ENCODE measurements at places on chromosomes 2 and 18.

DNA sequence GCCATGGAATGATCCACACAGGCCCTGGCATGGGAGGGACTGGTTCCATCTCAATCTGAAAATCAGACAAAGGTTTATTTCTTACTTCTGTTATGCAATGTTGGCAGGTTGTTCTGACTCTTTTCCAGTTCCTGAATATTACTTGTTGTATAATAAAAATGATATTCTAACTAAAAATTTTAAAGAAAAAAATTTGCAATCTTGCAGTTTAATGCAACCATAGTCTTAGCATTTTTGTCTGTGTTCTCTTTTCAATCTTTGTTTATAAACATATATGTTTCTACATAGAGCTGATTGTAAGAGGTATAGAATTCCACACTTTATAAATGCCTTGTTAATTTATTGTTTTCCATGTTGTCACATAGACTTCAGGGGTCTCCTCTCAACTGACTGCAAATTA, 143.4 kb downstream of the RPIA start:
- DNase-seq = no peak

DNA sequence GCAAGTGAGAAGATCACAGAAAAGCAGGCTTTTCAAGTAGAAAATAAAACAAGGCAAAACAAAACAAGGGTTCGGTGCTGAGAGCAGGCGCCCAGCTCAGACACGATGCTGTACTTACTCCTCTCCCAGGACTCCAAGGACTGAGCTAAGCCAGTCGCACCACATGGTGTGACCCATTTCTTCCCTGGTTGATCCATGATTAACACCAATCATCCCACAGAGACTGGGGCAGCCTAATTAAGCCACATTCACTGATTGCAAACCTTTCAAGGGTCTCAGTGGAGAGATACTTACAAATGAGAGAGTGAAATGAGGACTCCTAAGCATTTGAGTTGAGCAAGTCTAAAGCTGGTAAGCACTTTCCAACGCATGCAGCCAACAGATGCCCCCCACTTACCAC, 155.2 kb downstream of the MYO5B start:
- DNase-seq = no peak

GRCh38 chr2:235658351-235659174, 164.7 kb downstream of the AGAP1 start:
- no peak for DNase-seq

DNA sequence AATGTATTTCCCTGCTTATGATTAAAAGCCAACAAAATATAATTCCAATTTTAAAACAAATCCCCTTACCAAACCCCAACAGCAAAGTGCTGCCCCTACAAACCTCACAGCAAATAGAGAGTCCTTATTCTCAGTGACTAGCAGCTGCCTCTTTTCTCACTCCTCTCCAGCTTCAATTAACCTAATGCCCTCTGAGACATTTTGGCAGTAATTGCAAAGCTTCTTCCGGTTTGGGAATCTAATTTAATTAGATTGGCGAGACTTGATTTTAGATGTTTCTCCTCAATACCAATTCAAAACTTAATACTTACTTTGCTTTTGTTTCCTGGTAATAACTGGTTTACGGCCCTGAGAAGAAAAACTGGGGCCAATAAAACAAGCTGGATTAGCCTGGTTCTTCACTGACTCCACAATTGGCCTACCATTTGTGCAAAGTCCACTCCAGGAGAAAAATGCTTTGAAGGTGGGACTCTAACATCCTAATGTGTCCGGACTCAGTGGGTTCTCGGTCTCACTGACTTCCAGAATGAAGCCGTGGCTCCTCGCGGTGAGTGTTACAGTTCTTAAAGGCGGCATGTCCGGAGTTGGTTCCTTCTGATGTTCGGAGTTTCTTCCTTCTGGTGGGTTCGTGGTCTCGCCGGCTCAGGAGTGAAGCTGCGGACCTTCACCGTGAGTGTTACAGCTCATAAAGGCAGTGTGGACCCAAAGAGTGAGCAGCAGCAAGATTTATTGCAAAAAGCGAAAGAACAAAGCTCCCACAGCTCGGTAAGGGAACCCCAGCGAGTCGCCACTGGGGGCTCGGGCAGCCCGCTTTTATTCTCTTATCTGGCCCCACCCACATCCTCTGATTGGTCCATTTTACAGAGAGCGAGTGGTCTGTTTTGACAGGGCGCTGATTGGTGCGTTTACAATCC, 52.8 kb downstream of the SLC35F5 start:
- no peak for DNase-seq

GRCh38 chr2:136282251-136282650, 164.3 kb upstream of the CXCR4 start:
- no peak for DNase-seq

DNA sequence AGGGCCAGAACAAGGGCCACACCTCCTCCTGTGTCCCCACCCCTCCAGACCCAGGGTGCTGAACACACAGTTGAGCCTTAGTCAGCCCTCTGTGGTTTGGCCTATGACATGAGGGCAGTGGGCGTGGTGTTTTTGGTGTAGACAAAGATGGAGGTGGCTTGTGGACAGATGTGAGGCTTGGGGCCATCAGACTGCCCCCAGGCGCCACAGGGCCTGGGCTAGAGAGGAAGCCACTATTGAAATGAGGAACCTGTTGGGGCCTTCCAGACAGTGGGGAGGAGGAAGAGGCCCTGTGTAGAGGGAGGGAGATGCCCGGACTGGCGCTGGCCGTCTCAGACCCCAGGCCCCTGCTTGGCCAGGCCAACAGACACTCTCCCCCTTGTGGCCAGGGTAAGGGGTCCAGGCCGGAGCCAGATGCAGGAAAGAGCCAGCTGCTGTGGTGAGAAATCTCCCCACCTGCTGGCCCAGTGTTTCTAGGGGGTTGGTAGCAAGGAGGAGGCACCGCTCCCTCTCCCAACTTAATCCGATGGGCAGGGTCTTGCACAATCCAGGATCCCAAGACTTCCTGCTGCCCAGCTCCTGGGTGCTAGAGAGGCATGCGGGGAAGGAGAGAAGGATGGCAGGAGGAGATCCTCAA, 53.8 kb downstream of the SMAD7 start:
- DNase-seq = no peak

Data from AG04449 (cell line).